ENCODE measurements at places on chromosomes 2 and 18.

DNA sequence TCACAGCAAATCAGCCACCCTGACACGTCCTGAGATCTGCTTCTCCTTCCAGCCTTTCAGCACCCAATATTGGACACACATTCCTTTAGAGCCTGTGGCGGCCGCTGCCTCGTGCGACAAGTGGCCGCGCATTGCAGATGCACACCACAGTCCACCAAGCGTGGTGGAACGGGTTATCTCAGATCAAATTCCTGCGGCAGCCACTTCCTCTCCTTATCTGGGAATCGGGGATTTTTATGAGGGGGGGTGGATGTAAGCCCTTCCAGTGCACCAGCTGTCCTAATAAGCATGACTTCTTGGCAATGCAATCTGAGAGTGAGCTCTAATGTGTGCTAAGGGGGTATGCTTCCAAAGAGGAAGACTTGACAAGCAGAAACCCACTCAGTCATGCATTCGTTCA, 18.3 kb upstream of the BMP10 start:
- no peak for DNase-seq

- DNase-seq = no peak
These were observed 117.3 kb downstream of the GALR1 start for GRCh38 chr18:77366720-77367641.

- no peak for DNase-seq
These were observed 51.4 kb downstream of the VSNL1 start for GRCh38 chr2:17591846-17592245.

DNA sequence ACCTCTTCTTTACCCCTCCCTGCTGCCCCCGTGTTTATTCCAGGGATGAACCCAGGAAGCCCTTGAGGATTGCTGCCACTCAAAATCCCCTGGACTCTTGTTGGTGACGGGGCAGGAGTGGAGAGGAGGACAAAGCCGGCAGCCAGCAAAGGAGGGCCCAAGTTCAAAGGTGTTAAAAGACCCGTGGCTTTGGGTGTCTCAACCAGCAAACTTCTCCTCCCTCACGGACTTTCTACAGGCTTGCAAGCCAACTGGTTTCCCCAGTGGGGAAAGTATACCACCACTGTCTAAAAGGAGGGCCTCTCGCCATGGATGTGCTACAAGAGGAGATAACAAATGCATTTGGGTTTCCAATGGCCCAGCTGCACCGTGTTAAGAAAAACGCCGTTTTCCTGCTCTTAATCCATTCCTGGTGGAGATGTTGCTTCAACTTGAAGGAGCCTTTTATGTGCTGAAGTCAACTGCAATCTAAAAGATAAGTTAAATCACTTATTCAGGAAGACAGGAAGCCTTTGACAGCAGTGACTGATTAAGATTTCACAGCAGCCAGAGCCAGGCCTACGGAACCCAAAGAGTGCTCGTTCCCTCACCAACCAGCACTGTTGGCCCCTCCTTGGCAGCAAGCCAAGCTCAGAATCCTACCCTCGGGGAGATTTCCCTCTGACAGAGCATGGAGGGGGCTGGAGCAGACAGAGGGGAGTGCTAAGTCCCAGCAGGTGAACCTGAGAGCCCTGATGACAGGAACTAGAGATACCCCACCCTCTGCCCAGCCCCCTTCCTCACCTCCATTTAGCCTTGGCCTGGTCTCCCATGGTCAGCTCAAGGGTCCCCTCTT, 57.8 kb downstream of the ZBTB7C start:
- DNase-seq = no peak

GRCh38 chr2:241190291-241190981, 2.0 kb downstream of the ANO7 start:
- DNase-seq = no peak

DNA sequence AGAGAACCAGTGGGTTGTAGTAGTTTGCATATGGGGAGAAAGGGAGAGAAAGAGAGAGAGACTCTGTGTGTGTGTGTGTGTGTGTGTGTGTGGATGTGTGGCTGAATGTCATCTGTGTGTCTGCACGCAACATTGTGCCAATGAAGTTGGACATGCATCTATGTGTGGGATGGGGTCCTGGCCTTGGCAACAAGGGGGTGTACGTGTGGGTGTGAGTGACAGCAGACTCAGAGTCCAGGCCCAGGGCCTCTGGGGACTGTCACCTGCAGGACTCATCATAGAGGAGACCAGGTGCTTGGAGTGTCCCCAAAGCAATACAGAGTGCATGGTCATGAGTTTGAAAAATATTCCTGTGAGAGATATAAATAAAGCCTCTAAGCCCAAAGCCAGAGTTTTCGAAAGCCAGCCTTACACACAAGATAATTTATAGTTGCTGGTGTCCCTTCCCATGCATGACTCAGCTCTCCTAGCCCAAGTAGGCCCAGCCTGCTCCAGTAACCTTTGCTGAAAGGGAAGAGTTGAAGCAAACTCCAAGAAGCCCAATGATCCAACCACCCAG, 59.9 kb downstream of the TNP1 start:
- no peak for DNase-seq

GRCh38 chr2:12035956-12036639, 289.7 kb downstream of the LPIN1 start:
- DNase-seq = no peak
